ENCODE measurements at places on chromosomes 1 and 21. TPM values are rescaled to one million over a fixed set of nuclear protein-coding genes. Genes with fewer than 3 reads are reported as not detected.

PIAS3 gene
- 9.3 TPM for polyA plus RNA-seq

LHX4 gene
- not detected for polyA plus RNA-seq

HOOK1 gene
- 5.1 TPM for polyA plus RNA-seq

CA14 gene
- 0.27 TPM for polyA plus RNA-seq

MIXL1 gene
- polyA plus RNA-seq = not detected

OR2L3 gene
- polyA plus RNA-seq = not detected

HSPB7 gene
- not detected for polyA plus RNA-seq

MARK1 gene
- polyA plus RNA-seq = not detected

KCNJ15 gene
- polyA plus RNA-seq = not detected

COL6A2 gene
- polyA plus RNA-seq = 4.4 TPM

Data from immature natural killer cell (primary cell).